Fibroblast of skin of scalp (primary cell): ENCODE measurements at places on chromosomes 2 and 18.

DNA sequence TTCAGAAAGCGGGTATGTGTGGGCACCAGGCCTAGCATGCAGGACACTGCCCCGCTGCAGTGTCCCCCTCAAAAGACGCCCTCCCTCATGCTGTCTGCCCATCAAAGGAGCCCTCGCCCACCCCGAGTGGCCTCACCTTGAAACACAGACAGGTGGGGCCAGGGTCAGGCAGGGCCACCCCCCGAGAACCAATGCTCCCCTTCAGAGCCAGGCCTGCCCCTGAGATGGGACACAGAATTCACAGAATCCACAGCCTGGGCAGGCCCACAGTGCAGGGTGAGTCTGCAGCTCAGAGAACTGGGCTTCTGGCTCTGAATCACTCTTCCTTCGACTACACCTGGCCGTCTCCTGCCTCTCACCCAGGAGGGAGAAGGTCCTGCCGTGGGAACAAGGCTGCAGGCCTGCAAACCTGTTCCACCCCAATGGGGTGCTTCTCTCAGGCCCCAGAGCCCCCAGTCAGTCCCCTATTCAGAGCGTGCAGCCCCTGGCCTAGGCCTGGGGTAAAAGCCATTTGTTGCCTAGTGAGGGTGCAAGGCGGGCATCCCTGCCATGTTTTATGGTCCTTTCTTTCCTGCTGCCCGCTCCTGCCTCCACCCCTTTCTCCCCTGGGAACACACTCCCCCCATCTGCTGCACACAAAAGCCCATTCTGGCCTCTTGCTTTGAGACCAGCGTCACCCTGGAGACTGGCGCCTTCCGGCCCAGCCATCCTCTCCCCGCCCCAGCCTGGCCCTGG, 11.3 kb upstream of the ARHGEF4 start:
- DNase-seq: no peak

DNA sequence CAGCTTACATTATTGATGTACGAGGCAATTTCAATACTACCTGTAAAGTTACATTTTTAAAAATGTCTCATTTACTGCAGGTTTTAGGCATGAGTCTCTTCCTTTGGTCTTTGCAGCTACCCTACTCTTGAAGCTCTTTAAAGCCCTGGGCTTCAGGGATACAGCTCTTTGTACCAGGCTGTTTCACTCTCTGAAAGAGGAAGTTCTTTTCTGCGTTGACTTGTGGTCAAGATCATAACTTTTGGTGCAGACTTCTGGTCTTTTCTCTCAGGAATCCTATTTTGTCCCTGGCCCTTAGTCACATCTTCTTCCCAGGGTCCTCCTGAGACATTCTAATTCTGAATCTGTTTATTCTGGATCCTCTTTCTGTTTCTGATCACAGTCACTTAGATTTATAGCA, 16.6 kb upstream of the HRH4 start:
- no peak for DNase-seq

DNA sequence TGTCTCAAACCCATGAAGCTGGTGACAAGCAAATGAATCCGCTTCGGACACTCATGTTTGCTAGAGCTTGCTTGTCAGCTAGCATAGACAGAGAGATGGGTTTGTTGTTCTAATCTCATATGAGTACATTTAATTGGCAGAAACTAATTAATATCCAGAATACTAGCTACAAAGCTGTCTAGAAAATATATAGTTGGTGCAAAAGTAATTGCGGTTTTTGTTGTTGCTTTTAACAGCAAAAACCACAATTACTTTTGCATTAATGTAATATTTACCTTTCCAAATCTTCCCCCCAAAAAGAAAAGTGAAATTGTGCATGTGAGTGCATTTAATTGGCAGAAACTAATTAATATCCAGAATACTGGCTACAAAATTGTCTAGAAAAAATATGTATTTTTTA, 1115.2 kb downstream of the TDRD15 start:
- DNase-seq: no peak

DNA sequence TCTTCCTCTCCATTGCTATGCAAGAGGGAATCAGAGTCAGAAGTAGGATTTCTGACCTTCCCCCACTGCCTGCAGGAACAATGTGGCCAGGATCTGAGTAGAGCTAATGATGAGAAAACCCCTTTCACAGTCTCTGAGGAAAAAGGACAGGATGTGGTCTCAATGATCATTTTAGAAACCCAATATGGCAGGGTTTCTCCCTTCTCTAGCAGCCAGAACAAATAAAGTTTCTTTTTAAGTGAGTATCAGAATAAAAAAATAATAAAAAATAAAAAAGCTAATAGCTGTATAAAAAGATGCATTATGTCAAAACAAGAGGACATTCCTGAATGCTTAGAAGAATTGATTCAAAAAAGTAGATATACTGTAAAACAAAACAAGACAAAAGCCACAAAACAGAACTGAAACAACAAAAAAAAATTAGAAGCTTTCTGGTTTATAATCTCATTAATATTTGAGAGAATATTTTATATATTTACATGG, 1124.9 kb upstream of the ZEB2 start:
- no peak for DNase-seq

DNA sequence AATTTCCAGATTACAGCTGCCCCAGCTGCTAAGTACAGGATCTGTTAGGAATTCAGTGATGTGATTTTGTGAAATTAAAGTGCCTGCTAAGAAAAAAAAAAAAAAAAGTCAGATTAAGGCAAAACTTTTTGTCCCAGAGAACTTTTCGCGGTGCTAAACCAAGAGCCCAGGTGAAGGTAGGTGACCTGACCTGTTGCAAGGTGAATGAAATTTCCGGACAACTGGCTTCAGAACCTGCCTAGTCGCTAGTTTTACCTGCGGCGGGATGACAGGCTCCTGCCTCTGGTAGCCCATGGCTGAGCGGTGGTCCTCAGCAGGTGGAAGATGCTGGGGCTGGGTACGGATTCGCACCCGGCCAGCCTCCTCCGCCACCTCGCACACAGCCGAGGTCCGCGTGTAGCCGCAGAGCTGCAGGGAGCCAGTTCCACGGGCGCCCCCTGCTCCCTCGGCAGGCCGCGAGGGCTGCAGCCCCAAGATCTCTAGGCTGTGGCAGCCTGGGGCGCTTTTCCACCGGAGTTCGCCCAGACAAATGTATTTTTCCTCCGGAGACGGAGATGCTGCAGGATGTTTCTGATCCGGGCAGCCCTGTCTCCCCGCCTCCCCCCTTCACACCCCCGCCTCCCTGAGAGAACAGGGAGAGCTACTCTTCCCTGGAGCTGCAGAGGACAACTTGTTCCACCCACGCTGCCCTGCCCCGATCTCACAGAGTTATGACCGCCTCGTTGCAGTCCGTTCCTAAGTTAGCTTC, at the start of gene SLC38A11:
Gene SLC38A11, minus strand, starts transcription at position 572 of the 748 bp plus-strand sequence. Its CDS starts 278 bp downstream, at position 294.
- no peak for DNase-seq

DNA sequence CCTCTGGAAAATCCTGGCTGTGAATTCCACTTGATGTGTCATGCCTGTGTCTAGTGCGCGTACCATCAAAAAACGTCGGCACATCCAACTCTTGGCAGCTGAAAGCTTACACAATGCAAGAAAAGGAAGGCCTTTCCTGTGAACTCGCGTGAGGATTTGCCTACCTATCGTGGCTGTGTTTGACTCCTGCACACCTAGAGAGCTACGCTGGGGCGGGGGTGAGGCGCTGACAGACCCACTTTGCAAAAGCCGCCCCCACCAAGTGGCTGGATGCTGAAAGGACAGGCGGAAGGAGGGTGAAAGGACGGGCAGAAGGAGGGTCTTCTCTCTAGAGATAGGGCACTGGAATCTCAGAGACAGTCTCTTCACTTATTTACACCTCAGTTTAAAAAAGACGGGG, 270.1 kb downstream of the EIPR1 start:
- no peak for DNase-seq

DNA sequence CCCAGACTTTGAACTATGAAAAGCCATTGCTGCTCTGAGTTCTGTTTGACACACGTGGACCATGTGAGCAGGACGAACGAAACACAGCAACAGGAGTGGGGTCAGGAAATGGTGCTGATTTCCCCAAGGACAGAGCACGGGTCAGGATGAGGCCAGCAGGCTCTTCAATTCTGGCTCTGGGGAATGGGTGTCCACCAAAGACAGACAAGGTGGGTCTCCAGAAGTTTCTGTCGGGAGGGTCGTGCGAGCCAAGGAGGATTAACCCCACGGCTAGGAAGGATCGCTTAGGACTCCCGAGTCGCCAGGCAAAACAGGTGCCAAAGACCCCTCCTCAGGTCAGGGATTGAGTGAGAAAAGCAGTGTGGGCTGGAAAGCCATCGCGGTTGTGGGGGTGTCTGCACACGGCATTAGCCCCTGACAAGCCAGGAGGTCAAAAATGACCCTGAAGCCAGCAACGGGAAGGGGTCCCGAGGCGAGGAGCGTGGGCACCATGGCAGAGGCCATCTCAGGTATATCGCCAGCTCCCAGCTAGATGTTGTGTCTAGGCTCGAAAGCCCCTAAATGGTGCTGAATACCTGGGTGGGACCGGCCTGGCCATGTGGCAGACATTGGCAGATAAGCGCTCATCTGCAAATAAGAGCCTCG, 213.9 kb upstream of the SALL3 start:
- no peak for DNase-seq

- DNase-seq: peak; percentile 94
These were observed 36.6 kb downstream of the EHBP1 start for GRCh38 chr2:62741954-62742722.

- DNase-seq: peak; percentile 1
These were observed 476.3 kb upstream of the VWC2L start for GRCh38 chr2:213934560-213934959.

- DNase-seq: no peak
These were observed 66.9 kb downstream of the ZDBF2 start for GRCh38 chr2:206341396-206341795.

DNA sequence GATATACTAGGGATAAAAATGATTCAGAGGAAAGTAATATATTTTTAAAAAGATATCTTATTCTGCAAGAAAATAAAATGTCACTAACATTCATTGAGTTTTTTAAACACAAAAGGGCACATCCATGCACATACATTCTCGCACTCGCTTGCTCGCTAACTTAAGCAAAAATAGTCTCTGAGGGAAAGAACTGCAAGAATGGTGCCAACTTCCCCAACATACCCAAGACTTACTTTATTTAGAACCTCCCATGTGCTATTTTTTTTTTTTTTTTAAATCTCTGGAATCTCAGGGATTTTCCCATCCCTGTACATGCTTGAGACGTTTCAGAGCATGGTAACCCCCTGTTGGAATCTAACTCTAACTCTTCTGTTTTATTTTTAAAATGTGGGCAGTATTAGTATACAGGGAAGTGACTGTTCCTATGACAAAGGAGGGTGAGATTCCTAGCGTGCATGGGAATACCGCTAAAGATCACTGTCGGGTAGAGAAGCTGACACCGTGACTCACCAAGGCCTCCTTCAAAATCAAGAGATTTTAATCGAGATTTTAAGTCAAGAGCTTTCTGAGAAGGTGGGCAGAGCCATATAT, 187.9 kb upstream of the ZEB2 start:
- peak; percentile 72 for DNase-seq

DNA sequence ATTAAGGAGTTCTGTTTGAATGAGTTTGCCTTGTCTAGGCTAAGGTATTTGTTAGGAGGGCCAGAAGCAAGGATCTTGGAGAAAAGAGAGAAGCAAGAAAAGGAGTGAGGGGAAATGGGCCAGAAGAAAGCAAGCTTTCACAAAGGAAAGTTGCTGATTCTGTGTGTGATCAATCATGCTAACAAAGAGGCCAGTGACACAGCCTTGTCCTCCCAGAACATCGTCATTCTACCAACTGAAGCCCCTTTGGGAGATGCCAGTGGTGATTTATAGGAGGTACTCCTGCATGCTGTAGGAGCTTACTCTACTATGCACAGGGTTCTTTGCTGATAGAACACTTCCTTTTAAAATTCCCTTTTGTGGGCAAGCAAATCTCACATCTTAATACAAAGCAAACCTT, 449.2 kb upstream of the SPRED2 start:
- DNase-seq: no peak

- no peak for DNase-seq
These were observed 1.0 kb downstream of the VIT start for GRCh38 chr2:36697424-36698066.

DNA sequence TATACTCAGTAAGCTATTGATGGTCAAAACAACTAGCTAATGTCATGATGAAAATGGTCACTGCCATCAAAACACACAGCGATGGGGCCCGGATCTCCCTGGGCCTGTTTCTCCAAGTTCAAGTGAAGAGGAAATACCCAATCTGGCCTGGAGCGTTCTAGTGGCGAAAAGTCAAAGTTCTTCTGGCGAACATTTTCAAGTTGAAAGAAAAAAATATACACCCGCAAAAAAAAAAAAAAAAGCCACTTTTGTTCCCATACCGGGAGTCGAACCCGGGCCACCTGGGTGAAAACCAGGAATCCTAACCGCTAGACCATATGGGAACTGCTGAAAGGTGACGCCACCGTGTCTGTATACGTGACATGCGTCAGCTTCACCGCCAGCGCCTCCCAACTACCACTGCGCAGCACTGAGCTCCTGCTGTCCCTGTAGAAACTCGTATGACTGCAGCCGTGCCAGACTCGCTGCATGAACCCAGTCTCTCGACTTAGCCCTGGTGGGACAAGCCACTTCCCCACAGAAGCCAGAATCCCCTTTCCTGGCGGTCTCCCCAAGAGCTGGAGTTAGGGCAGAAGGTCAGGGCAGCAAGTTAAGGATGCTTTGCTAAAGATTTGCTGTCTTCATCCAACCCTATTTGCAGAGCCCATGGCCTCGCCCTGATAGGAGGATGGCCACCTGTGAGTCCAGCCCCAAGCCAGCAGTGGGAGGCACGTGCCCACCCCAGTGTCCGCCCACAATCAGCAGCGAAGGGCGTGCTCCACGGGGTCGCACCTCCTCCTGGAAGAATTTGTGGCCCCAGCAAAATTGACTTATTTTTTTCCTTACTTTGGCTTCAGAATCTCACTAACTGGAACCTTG, 5.6 kb upstream of the IMP4 start:
- DNase-seq: peak; percentile 83

- DNase-seq: no peak
These were observed 15.4 kb upstream of the MAL start for GRCh38 chr2:95010126-95010525.

GRCh38 chr2:167331636-167332232, 443.5 kb downstream of the XIRP2 start:
- no peak for DNase-seq

- peak; percentile 44 for DNase-seq
These were observed 141.8 kb downstream of the GRB14 start for GRCh38 chr2:164479460-164479859.

DNA sequence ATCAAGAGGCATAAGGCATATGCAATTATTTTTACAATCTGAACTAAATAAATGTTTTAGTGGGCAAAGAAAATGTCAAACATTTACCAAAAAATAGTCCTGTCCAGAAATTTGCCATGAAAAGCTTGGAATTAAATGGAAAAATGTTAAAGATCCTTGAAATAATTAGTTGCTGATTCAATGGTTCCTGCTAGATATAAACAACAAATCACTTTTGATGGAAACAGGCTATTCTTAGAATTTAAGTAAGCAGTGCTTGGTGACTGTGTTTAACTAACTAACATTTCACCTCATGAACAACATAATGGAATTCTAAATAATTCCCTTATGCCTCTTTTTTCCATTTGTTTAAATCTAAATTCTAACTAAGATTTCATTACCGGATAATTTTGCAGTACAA, 3.9 kb downstream of the RND3 start:
- DNase-seq: no peak

GRCh38 chr2:97738179-97739019, 25.0 kb downstream of the ZAP70 start:
- no peak for DNase-seq
